Muscle of back (tissue), 13 donors: ENCODE measurements at places on chromosomes 5 and 9.

GRCh38 chr5:11268891-11269290, 507.9 kb upstream of the DAP start:
- DNase-seq, result no peak

DNA sequence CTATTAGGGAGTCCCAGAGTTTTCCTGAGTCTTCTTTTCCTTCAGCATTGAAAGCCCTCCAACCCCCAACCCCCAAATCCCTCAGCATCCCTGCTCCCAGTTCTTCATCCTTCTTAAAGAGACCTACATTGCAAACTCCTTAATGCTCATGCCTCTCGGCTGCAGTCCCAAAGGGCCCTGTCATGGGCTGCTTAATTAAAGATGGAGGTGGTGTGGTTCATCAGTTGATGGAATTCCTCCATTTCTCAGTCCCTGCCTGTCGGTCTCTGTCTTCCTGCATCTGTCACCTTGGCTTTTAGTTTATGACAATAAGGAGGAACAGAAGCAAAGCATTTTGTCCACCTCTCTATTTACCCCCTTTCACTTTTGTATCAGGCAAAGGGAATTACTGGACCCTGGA, 2.0 kb downstream of the FOXI1 start:
- DNase-seq, result no peak

DNA sequence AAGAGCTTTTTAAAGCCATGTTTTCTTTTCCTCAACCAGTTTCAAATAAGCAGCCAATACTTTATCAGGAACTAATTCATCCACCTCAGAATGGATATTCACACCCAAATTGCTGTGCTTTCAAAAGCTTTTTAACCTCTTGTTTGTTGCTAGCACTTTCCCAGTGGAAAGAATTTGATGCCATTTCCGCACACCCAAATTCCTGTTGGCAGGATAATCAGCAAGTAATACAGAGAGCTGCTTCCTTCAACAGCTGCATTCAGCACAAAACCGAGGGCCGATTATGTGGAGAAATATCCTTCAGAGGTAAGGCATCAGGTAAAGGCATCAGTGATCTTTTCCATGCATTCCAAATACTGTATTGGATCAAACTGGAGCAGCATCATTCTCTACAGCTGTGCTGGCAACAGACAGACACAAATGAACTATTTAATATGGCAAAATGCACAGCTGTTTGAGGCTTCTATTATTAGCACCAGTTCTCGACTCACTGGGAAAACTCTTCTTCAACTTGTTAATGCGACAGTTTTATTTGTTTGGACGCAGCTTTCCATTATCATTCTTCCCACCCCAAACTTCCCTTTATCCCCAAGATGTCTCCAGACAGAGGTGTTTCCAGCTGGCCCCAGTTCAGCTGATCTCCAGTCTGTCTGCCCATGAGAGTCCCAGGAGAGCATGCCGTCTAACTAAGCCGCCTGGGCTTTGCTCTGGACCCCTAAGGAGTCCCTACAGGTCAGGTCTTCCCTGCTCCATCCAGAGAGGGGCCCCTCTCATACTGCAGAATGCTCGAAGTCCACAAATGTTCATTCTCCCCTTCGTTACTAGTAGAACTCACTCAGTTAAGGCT, 22.2 kb upstream of the MGAT1 start:
- peak; percentile 43 for DNase-seq

GRCh38 chr5:143557061-143557818, 153.8 kb upstream of the NR3C1 start:
- DNase-seq, result no peak

DNA sequence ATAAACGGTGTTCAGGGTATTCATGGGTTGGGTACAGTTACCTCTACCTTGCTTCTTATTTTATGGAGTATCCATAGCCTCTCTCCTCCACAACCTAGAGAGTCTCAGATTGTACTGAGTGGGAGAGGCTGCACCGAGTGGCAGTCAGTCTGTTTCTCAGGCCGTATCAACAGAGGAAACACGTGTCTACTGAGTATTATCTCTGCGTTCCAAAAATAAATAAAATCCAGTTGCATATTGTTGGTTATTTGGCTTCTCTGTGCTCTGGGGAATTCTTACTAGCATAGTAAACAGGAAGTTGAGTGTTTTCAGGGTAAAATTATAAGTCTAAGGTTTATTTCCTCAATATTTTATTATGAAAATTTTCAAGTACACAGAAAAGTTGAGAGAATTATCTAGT, 231.0 kb downstream of the ARHGEF28 start:
- DNase-seq, result peak; percentile 51

- DNase-seq, result no peak
These were observed 48.4 kb downstream of the S1PR3 start for GRCh38 chr9:89039664-89040063.

- no peak for DNase-seq
These were observed 519 bp downstream of the ZER1 start for GRCh38 chr9:128771094-128771721.

DNA sequence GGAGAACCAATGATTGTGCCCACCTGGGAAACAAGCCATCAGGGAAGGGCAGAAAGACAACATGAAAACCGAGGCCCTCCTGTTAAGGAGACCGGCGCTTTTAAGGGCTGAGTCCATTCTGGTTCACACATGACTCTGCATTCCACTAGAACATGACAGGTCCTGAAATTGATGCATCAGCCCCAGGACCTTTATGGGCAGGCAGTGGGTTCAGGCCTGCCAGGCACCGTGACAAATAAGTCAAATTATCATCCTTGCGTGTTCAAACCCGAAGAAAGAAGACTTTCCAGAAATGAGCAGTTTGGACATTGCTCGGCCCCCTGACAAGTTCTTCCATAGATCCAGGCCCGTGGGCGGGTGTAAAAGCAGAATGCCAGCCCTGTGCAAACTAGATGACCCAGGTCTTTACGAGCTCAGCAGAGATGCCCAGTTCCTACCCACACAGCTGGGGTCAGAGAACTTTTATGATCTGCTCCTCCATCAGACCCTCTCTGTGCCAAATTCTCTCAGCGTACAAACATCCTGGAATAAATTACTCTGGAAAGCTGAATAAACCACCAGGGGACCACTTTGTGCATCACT, 295.5 kb upstream of the WWC1 start:
- no peak for DNase-seq

DNA sequence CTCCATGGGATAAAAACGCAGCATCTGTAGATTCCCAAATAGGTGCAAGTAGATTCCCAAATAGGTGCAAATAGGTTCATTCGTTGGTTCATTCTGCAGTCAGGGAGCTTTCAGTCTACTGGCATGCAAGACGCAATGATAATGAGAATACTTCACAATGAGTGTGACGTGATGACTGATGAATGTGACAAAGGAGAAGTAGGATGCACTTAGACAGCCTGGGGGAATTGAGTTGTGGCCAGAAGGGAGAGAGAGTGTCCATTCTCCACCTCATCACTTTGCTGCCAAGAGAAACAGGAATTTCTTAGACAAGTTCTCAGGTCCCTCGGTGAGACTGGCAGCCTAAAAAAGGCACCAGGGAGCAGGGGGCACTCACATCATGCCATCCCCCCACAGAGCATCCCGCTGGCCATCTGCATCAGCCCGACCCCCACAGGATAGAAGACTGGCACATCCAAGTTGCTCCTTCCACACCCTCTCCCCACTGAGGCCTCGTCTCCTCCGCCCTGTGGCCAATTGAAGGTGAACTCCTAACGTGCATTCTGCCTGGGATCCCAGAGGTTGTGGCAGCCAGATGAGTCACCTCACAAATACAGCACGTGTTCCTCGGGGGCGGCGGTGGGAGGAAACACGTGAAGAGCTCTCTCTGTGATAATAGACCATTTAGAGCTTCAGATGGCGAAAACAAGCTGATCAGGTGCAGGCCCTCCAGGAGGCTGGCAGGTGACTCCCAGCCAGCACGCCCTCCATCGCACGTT, 19.9 kb upstream of the KCNIP1 start:
- no peak for DNase-seq

DNA sequence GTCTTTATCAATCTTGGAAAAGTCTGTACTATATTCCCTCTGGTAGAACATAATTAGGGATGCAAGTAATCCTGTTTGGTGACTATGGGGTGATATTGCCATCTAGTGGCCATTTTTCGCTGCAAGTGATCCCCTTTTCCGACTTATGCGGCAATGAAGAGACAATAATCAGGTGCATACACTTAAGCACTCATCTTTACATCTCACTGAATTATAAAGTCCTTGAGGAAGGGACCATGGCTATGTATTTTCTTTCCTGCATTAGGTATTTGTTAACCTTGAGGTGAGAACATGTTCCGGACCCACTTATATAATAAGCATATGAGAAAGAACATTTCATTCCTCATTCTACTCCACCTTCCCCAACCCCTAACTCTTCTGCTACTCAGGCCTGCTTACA, 19.6 kb upstream of the LIX1 start:
- peak; percentile 81 for DNase-seq

DNA sequence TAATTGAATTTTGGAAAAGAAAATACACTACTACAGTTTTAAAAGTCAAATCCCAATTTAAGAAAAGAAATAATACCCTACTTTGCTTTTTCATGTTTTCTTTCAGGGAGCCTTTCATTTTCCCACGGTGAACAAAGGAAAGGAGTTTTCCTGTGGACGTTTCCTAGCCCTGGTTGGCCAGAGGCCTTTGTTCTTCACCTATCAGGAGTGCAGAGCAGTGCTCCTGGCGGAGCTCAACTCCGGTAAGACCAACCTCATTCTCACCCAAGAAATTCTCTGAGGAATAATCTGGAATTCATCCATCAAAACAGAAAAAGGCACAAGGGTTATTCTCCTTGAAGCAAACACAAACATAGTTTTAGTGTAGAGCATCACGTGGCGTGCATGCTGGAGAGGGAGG, 248.9 kb downstream of the ADGRV1 start:
- DNase-seq, result no peak

DNA sequence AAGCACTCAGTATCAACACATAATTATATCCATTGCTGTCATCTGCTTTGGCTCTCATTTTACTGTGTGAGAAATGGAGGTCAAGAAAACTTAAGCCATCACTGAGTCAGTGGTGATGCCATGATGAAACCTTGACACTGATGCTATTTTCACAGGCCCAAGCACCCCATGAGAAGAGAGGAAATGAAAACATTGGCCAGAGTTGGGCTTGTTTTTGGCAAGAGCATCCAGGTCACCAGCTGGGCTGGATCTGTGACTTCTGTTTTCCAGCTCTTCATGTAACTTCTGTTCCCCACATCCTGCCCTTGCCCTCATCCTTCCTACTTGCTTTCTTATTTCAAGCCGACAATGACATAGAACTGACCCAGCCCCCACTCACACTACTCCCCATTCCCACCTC, 10.0 kb downstream of the LCP2 start:
- DNase-seq, result no peak

DNA sequence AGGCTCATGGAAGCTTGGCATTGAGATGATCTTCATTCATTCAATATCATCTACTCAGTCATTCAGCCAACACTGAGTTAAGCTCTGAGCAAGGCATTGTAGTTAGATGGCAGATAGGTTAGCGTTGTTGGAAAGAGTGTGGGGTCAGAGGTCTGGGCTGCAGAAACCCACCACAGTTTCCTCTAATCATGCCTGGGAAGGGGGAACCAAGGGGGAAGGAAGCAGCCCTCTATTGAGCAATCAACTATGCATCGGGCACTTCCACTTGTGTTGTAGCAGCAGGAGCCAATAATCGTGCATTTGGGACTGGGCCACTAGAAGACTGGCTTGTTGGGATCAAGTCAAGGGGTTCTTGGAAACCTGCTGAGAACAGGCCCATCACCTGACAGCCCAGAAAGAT, 139.1 kb downstream of the PIP5K1B start:
- no peak for DNase-seq

GRCh38 chr9:99962680-99963261, 56.3 kb downstream of the STX17 start:
- DNase-seq, result no peak

GRCh38 chr5:157563373-157563928, 12.1 kb downstream of the ADAM19 start:
- DNase-seq, result no peak

- peak; percentile 21 for DNase-seq
These were observed 789 bp downstream of the ACER2 start for GRCh38 chr9:19409401-19410194.

GRCh38 chr5:51411921-51412325, 28.7 kb downstream of the ISL1 start:
- DNase-seq, result no peak

DNA sequence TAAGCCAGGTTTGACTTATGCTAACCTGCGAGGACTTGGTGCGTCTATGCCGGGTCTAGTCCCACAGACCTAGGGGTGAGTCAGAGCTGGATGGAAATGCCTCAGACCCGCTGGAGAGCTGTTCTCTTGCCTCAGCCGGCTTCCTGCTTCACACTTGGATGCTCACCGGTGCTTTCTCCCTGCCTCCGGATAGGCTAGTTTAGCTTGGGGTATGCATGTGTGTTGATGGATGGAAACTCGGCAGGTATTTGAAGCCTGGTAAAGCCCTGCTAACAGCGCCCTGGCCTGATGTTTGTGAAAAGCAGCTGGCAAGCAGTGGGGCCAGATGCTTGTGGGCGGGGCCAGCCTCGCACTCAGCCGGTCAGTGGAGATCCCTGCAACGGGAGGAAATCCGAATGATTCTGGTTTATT, 29.3 kb downstream of the PRRC2B start:
- peak; percentile 90 for DNase-seq

GRCh38 chr5:32709750-32710549, 1.2 kb upstream of the NPR3 start:
- DNase-seq, result peak; percentile 76

GRCh38 chr9:91880378-91880972, 69.6 kb downstream of the ROR2 start:
- DNase-seq, result no peak

GRCh38 chr9:7174301-7174700, 416.5 kb downstream of the KDM4C start:
- DNase-seq, result no peak

DNA sequence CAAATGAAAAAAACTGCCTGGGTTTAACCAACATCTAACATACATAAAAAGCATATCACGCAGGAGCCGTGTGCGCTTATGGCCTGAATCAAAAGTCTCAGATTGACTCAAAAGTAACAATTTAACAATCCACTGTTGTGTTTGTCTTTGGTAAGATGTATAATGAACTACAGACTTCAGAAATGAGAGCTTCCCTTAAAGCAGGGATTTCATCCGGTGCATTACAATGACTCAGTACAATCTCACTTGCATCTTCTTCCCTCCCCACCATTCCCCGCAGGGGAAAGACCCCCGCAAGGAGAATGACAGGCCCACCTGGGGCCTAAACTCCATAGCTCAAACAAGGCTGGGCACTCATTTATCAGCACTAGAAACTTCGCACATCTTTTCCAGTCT, 1.4 kb downstream of the ZFR start:
- DNase-seq, result no peak

DNA sequence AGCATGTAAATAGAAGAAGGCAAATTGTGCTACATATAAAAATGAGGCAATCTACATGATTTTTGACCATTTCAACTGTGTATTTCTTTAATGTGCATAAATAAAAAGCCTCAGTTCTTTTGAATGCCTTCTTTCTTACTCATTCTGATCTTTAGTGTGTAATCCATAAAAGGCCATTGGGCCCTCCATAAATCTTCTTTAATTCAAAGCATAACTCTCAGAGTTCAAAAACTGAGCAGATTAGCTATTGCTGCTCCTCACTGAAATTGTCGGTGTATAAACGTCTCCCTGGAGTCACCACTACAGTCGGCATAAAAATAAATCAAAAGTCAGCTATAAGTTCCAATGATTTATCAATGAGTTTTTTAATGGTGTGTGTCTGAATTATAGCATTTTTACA, 45.3 kb upstream of the ADAMTSL1 start:
- peak; percentile 32 for DNase-seq
